Activated CD4-positive, alpha-beta T cell treated with anti-CD3 and anti-CD28 coated beads, Interleukin-2, amount 50 U/mL, for 4 hours (primary cell): ENCODE measurements at places on chromosomes 2 and 18.

- no peak for DNase-seq
These were observed 55.8 kb downstream of the ST6GAL2 start for GRCh38 chr2:106830191-106830590.

DNA sequence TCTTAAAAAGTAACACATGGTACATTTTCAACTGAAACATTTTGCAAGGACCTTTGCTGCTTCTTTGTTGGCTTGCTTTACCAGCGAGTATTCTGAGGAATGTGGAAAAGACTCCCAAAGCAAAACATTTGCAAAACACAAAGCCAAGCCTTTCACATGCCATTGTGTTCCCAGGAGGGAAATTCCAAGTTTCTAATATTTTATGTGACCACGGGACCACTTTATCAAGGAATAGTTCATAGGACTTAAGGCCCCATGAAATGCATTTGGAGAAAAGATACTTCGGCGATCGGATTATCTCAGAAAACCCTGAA is 26.2 kb downstream of the CYP27C1 start:
- DNase-seq: no peak

GRCh38 chr18:32612651-32613050 is 142.0 kb upstream of the GAREM1 start:
- no peak for DNase-seq

DNA sequence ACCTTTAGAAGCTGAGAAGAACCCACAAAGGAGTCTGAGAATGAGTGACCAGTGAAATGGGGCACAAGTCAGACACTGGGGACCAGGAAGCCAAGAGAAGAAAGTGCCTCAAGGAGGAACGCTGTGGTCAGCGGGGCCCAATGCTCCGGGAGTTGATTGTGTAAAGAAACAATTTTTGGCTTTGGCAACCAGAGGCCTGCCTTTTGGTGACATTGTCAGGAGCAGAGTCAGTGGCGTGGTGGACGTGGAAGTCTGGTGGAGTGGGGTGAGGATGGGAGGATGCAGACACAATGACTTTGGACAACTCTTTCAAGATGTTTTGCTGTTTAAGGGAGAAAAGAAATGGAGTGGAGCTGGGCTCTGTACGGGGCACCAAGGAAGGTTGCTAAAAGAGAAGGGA is 100.2 kb upstream of the SEC11C start:
- no peak for DNase-seq

GRCh38 chr2:66897691-66898150 is 462.8 kb downstream of the MEIS1 start:
- DNase-seq: no peak

DNA sequence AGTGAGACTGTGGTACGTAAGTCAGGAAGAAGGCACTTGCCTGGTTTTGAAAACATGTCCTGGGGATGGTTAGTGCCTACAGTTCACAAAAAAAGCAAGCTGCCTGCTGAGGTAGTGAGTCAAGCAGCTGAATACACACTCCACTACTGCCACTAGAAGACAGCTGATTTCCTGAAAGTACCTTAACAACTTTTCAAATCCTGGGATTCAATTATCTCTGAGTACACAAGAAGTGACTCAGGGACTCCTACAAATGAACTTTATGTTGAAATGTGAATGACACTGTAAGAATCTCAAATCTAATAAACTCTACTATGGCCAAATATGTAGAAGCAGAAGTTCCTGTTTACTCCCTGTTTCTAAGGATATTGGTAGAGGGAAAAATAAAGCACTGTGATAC is 58.0 kb upstream of the ARL5A start:
- DNase-seq: no peak

DNA sequence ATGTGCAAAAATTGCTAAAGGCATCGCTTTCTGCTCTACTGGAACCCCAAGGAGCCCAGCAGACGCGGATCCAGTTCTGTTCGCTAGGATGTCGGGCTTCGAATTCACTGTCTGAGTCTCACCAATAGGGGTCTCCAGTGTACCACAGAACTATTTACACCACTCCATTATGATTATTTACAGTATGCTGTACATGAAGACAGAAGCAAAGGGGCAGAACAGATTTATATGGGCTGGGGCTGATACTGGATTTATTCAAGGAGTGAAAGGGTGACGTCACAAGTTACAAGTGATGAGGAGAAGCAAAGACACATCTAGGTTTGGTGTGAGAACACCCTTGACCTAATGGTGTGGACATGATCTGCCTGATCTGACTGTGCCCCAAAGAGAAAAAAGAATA is 185.3 kb upstream of the ATP5MC3 start:
- DNase-seq: no peak

DNA sequence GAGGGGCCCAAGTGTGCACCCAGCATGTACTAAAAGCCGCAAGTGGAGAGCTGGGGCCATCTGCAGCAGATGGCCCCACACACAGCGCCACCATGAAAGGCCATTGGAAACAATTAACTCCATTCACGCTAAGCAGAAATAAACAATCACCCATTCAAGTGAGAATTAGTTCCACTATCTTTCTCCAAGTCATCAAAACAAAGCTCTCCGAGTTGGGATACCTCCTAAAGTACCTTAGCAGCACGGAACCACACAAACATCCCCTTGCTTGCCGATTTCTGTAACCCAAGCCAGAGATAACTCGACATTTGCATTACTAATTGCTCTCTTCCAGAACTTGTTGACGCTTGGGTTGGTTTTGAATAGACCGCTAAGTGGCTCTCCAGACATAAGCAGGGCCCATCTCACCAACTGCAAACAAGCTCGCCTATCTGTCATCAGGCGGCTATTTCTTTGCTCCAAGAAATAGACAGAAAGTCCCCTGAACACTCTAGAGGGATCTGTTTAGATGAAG is 840.6 kb upstream of the SALL3 start:
- no peak for DNase-seq
